LNCaP clone FGC (cell line): ENCODE measurements at places on chromosomes 1 and 21.

DNA sequence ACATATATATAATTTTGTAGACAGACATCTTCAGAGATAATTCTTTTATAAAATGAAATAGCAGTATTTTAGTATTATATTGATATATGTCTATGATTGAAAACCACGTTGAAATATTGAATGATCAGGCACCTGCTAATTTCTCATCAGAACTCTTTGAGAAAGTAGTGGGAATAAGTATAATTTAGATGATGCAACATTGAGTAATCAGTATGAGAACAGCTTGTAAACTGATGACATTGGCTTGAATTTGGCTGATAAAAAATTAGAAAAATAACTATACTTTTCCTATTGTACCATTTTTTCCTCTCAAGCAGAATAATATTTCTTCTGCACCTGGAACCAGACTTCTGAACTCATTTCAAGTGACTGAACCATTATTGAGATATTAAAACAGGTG lies 1316.8 kb downstream of the NCAM2 start:
- no peak for DNase-seq

GRCh38 chr1:10353282-10353681 lies 45.6 kb upstream of the PGD start:
- no peak for DNase-seq

GRCh38 chr1:182292193-182292741 lies 99.3 kb downstream of the GLUL start:
- no peak for DNase-seq

- no peak for DNase-seq
Observed at GRCh38 chr1:96492236-96492635, 229.3 kb upstream of the PTBP2 start.

DNA sequence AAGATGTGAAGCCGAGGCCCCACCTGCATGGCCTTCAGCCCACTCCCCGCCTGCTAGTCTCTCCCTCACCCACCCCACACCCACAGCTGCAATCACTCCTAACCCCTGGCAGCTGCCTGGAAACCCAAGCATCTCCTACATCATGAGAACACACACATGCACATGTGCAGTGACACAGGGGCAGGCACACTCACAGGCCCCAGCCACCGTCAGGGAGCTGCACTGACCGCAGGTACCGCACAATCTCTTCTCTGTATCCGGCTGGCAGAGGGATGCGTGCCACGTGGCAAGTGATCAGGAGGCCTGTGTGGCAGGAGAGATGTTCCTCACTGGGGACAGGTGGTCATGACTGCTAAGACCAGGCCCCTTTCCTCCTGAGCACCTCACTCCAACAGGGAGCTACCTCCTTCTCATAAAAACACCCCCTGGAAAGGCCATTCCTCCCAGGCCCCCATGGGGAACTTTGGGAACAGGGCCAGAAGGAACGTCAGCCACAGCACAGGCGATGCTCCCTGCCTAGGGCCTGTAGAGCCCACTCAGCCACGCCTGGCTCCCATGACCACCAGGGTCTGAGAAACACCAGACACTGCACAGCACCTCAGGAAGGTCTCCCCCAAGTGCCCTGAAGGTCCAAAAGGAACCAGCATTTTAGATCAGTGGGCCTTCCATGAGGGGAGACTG lies 6.0 kb downstream of the LSS start:
- no peak for DNase-seq

GRCh38 chr1:225318706-225319575 lies 108.9 kb downstream of the LBR start:
- peak; percentile 35 for DNase-seq

DNA sequence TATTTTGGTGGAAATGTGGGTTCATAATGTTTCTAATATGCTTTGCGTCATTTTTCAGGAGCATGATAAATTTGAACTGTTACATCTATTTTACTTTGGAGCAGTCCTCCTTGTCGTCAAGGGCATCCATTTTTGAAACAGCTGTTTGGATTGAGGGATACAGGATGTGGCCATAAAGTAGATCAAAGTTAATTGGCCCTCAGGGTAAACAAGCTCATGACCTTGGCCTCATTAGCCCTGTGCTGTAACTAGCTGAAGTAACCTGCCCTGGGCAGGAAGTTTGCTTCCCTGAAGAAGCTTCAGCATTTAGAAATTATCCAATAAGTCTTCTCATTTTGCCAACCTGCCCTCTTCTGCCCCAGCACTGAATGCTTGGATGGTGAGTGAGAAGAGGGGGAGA lies 24.8 kb upstream of the RGL1 start:
- no peak for DNase-seq

- DNase-seq, result no peak
Observed at GRCh38 chr1:220363196-220363837, 91.1 kb upstream of the RAB3GAP2 start.

DNA sequence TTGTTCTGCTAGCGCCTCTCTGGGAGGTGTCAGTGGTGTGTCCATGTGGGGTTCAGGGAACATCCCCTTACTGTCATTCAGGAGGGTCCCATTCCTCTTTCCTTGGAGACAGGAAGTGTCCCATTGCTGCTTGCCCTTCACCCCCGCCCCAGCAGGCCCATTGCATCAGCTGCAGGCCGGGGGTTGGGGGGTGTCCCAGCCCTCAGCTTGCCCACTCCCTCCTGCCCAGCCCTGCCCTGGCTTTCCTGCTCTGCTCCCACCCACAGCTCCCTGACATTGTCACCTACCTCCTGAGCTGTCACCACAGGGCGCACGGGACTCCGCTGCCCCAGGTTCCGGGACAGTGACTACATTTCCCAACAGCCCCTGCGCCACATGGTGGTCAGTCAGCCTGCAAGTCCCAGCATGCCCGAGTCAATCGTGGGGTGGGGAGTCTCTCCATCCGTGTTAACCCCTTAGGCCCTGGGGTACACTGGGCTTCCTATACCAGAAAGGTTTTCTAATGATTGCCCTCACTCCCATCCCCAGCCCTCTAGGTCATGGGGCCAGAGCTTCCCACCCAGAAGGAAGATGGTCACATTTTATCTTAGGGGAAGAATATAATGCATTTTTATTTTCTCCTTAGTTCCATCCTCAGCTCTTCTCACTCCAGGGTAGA lies at the start of gene INPP5B:
TSS of gene INPP5B (minus strand) at position 351 of the 658 bp plus-strand sequence. CDS start 745 bp downstream, outside the sequence.
- DNase-seq, result no peak

- no peak for DNase-seq
Observed at GRCh38 chr1:42993502-42994136, 35.0 kb upstream of the SLC2A1 start.

DNA sequence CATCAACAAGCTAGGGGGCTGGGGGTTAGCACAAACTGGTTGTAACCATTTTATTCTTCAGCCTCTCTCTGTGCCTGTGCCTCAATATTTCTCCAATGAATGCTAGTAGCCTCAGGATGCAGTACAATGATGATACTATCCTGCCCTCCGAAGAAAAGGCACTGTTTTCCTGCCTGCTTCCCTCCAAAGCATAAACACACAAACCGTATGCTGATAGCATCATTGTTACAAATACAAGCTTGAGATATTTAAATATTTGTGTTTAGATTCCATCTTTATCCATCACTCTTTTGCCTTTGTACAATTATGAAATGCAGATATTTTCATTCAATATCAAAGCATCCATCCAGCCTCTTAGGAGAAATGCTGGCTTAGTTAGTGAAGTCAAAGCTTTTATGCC lies 404.8 kb downstream of the DUSP10 start:
- DNase-seq, result no peak

DNA sequence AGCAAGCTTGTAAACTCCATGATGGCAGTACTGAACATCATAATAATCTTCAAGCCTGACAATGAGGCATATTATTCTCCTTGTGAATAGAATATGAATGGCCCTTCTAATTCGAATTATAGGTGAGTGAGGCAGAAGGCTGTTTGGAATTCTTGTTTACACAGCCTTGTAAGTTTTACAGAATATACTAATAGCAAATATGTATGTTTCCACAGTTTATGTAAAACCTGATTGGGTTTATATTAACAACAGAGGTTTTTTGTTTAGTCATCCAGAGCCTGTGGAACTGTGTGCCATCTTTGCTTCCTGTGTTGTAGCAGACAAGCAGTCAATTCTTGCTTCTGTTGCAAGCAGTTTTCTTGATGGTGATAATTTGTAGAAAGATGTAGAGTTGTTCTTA lies 8.0 kb downstream of the OSBPL9 start:
- DNase-seq, result no peak

DNA sequence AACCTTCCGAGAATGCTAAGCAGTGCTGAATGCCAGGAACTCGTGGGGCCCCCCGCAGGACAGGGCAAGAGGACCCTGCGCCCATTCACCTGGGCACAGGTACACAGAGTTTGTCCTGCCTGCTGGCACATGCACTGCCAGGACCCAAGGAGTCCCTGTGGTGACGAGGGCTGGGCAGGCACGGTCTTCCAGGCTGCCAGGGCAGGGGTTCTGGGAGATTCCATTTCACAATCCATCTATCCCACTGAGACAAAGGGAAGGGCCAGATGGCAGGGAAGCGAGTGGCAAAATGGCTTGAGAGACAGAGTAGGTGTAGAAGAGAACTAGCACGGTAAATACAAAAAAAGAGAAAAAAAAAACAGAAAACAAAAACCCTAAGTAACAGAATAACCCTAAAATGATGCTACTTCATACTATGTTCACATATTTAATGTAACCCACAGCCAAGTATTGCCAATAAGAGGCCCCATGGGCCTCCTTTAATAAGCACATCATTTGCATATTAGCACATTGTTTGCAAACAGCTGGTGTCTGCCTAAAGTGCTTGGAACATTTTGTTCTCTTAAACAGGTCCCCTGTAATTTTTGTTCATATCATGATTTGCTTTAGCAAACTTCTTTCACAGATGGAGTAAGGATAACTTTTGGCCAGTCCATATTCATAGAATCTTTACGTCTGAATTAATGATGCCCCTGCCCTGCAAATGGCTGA lies 83.8 kb downstream of the STUM start:
- DNase-seq, result no peak

DNA sequence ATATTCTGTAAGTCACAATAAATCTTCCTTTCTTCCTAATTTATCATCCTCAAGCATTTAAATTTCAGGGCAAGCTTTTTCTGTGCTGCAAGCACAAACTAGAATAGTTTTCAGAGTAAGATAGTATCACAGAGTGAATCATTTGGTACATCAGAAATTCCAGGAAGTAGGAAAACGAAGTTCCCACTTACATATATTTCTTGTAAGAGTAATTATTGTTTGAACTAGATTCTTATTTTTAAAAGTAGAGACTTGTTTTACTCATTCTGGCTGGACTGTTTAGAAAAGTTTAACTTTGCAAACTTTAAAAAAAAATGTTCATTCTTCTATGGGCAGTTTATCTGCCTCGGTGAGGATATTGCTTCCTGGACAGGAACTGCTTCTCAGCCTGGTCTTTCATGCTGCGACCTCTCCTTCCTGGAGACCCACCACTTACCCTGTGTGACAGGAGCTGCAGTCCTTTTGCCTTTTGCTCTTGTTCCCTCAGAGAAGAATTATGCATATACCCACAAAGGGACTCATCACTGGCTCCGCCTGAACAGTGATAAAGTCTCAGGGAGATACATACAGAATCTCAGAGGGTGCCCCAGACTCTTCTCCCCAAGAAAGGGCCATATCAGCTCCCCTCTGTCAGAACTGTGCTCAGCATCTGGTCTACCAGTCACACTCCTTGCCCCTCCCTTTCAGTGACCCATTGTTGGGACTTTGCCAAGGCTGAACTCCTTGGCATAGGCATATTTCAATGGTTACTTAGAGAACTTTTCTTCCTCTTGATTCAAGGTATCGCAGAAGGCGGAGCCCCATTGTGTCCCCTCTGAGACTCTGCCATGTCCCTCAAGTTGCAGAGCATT lies 102.7 kb upstream of the CD55 start:
- DNase-seq, result no peak

DNA sequence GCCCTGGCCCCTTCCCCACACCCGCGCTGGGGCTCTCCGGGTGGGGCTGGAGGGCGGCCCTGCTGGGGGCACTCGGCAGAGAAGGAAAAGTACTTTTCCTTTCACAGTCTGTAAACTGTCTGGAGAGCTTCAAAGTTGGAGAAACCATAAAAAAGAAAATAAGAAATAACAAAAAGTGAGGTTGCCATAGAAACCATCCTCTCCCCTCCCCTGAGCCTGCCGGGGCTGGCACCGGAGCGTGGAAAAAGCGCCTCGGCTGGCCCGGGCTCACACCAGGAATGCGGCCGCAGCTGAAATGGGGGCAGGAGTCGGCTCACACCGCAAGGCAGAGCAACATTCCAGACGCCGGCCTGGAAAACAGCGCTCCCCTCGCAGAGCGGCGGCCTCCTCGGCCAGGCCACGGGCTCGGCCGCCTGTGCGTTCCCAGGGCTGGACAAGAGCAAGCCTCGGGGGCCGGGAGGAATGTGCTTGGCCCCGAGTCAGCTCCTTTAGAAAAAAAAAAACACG lies 69.2 kb downstream of the MORN1 start:
- no peak for DNase-seq

GRCh38 chr1:230632273-230632873 lies 9.9 kb upstream of the COG2 start:
- DNase-seq, result peak; percentile 54

- no peak for DNase-seq
Observed at GRCh38 chr1:27413004-27413403, 20.6 kb downstream of the GPR3 start.

- DNase-seq, result no peak
Observed at GRCh38 chr1:239555350-239555749, 169.0 kb downstream of the CHRM3 start.

- no peak for DNase-seq
Observed at GRCh38 chr21:27359141-27359540, 392.3 kb upstream of the ADAMTS5 start.

GRCh38 chr1:231376875-231377549 lies 38.9 kb downstream of the SPRTN start:
- DNase-seq, result no peak

DNA sequence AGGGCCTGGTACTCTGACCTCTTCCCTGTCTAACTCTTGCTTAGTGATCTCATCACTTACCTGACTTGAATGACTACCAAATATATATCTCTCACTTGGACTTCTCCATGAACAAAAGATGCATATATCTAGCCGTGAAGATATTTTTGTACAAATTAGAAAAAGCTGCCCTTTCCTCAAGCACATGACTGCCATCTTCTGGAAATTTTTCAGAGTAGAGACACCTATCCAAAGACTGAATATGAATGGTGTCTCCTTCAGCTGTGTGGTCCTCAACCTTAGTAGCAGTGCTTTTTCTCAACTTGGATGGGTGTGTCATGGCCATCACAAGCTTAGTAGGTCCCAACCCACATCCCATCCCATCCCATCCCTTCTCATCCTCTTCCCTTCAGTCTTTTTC lies 142.3 kb downstream of the DNM3 start:
- no peak for DNase-seq

GRCh38 chr21:46549650-46550049 lies 55.2 kb downstream of the S100B start:
- no peak for DNase-seq
